ENCODE measurements at places on chromosomes 6 and 20.
A peak's percentile ranks its signal among the peaks of the same experiment; 100 is the strongest.

DNA sequence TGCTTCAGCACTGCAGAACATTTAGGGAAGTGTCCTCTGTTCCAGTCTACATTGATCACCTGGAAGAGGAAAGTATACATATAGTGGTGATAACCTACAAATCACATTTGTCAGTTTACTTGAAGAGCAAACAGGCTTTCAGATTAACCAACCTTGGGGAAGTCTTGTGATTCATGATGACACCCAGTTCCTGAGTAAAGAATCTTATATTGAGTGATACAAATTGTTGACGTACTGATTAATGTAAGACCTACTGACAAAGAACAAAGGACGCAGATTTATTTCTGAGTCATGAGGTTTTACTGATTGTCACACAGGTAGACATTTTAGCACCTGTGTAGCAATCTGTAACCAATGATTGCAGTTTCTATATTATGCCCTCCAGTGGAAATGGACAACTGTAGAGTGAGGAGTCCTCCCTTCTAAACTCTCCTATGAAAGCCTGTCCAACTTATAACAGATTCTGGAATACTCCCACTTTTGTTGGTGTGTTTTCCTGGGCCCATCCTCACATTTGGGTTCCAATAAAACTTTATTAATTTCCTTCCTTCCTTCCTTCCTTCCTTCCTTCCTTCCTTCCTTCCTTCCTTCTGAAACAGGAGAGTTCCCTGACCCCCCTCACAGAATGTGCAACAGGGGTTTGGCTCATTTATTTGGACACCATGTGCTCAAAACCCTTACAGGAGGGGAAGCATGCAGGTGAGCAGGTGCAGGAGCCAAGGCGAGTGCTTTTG lies 113.5 kb downstream of the SLC35B3 start:
- DNase-seq = no peak

- no peak for DNase-seq
These were observed 30.9 kb downstream of the MAP3K5 start for GRCh38 chr6:136761227-136761922.

DNA sequence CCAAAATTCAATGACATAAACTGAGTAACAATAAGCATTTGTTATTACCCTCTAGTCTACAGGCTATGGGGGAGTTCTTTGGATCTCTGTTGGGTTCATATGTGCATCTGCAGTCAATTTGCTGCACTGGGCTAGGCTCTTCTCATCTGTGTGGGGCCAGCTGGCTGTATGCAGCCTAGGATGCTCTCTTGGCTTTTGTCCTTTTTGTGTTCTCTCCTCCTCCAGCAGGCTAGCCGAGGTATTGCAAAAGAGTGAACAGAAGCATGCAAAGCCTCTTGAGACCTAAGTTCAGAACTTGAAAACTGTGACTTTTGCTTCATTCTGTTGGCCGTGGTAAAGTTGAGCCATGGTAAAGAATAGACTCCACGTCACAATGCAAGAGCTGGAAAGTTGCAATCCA lies 62.8 kb upstream of the FOXO3 start:
- DNase-seq = peak; percentile 47

GRCh38 chr20:14117768-14118167 lies 122.5 kb downstream of the MACROD2 start:
- DNase-seq = no peak

DNA sequence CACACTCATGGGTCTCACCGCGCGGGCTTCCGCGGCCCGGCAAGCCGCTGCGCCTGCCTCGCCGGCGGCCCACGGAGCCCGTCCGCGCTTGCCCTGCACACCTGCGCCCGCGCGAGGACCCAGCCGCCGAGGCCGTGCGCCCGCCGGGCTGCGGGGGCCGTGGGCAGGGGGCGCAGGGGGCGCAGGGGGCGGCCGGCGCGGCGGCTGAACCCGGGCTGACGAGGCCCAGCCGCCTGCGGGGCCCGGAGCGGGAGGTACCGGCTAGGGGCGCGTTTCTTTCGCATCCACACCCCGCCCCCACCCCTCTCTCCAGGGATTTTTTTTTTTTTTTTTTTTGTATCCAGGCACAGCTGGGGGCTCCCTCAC lies 43.8 kb upstream of the OSTM1 start:
- no peak for DNase-seq

DNA sequence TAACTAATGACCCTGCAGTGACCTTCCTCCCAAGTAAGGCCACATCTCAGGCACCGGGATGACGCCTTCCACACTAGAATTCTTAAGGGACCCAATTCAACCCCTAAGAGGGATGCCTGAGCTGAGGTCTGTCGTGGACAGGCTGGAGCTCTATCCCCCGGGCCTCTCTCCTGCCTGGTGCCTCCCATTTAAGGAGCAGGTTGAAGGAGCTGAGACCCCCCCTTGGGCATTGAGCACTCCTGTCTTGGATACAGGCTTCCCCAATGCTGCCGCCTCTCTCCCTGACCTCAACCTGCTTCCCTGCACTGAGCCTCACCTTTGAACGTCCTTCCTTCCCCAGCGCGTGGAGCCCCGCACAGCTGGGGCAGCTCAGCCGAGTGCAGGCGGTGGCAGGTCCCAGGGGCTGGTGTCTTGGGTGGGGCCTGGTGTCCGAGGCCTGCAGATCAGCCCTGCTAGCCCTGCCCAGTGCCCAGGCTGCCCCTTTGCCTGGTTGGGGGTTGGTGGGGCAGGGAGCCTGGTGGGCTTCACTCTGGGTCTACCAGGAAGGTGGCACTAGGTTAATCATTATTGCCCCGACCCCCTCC lies 19.9 kb upstream of the BHLHE23 start:
- no peak for DNase-seq

- DNase-seq = no peak
These were observed 11.0 kb downstream of the ROS1 start for GRCh38 chr6:117414770-117415169.

DNA sequence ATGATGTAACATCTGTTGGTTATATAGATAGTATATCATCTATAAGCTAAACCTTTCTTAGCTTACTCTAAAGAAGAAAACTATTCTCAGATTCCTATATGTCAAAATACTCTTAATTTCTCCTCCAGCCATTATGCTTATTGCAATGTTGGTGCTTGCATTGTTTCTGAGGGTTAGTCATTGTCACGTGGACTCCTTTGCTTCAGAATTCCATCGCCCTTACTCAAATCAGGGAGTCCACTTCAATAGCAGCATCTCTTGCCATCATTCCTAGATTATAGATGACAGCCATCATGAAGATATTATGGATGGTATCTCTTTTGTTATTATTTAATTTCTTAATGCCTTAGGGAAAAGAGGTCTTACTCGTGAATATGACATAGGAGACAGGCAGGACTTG lies 776.1 kb downstream of the TENT5A start:
- no peak for DNase-seq

GRCh38 chr20:62225026-62225425 lies 4.9 kb upstream of the HRH3 start:
- no peak for DNase-seq

- DNase-seq = no peak
These were observed 11.2 kb upstream of the HDDC2 start for GRCh38 chr6:125312950-125313349.

Data from CD4-positive, CD25-positive, alpha-beta regulatory T cell (primary cell).